Esophagus squamous epithelium (tissue), 5 donors: ENCODE measurements at places on chromosomes 16 and 17.

DNA sequence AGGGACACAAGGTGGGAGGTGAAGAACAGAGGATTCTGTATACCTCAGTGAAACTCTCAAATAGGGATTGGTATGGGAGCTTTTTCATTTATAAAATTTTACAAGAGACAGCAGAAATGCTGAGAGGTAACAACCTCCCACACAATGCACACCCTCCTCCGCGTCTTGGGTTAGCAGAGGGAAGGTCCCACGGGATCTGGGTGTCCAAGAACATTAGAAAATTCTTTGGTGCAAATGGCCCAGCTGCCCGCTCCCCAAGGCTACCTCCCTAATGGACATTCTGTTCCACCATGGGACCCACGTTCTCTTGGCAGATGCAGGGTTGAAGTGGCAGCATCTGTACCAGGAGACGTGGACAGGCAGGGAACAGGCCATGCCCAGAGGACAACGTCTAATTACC, 22.5 kb downstream of the GPR139 start:
- DNase-seq, result no peak

DNA sequence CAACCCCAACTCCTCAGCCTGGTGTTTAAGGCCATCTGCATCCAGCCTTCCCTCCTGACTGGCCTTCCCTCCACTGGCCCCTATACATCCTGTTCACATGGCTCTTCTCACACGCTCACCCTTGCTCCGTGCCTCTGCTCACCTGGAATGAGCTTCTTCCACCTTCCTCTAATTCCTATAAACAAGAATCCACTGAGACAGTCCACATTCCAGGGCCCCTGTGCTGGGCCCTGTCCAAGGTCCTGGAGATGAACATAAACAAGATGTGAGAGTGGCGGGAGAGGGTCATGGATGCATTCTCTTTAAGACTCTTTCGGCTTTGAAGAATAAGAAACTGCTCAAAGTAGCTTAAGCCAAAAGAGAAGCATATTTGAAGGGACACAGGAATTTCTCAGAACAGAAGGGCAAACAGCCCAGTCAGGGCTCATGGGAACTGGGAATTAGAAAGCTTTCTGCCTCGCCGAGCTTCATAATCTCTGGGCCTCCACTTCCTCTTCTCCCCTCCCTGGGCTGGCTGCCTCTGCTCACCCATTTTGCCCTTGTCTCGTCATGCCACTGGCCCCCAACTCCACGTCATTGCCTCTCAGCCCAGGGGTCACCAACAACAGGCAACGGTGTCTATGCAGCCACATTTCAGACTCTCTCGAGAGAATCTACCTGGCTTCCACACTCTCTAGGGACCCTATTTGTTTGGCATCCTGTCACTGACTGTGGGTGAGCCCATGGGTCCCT, 13.5 kb downstream of the SPPL2C start:
- no peak for DNase-seq

GRCh38 chr16:56478281-56479049, 27.1 kb downstream of the OGFOD1 start:
- DNase-seq, result no peak

DNA sequence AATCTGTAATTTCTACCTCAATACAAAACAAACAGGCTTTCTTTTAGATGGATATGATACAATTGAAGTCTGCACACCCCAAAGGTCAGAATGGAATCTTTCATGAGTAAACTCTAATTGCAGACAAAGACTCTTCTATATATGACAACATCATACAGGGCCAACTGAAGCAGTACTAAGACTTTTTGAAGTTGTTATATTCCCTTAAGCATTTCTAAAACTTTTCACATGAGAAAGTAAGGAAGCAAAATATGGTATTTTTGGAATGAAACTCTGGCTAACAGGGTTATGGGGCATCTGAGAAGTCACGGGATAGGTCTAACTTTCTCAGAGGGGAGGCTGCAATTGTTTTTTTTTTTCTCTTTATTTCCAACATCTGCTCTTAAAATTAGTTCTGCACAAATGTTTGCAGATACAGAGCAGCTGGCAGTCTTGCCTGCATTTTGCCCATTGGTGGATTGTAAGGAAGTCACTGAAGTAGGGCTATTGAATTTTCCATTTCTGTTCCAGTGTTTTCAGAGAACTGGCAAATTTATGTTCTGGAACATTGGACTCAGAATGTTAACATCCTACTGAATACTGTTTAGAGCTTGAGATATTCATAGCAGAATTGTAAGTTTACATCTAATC, 59.1 kb downstream of the SSH2 start:
- DNase-seq, result no peak

- no peak for DNase-seq
Measured at GRCh38 chr17:74604200-74604599, 12.1 kb upstream of the CD300LD start.

- no peak for DNase-seq
Measured at GRCh38 chr17:73882590-73882989, 238.3 kb upstream of the SDK2 start.

DNA sequence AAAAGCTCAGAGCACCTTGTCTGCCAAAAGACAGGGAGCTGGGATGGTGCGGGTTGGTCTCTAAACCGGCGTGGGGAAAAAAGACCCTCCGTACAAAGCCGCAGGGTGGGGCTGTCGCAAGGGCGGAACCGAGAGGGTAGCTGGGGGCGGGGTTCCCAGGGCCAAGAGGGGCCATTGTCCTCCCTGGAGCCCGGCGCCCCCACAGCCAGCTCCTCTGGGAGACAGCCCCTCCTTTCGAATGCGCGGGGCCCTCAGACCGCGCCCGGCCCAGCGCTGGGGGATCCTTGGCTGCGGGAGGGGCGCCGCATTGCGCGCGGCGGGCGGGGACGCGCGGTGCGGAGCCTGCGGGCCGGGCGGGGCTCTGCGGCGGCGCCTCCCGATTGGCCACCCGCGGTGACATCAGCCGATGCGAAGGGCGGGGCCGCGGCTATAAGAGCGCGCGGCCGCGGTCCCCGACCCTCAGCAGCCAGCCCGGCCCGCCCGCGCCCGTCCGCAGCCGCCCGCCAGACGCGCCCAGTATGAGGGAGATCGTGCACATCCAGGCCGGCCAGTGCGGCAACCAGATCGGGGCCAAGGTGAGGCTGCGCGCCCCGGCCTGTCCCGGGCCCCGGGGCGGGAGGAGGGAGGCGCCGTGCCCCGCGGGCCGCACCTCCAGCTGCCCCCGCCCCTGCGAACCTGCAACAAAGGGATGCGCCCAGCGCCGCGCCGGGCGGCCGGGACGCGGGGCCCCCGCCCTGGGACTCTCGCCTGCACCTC, at the start of gene TUBB3:
Gene TUBB3, plus strand, starts transcription at position 459 of the 756 bp plus-strand sequence. Its CDS starts 60 bp downstream, at position 519.
- no peak for DNase-seq

DNA sequence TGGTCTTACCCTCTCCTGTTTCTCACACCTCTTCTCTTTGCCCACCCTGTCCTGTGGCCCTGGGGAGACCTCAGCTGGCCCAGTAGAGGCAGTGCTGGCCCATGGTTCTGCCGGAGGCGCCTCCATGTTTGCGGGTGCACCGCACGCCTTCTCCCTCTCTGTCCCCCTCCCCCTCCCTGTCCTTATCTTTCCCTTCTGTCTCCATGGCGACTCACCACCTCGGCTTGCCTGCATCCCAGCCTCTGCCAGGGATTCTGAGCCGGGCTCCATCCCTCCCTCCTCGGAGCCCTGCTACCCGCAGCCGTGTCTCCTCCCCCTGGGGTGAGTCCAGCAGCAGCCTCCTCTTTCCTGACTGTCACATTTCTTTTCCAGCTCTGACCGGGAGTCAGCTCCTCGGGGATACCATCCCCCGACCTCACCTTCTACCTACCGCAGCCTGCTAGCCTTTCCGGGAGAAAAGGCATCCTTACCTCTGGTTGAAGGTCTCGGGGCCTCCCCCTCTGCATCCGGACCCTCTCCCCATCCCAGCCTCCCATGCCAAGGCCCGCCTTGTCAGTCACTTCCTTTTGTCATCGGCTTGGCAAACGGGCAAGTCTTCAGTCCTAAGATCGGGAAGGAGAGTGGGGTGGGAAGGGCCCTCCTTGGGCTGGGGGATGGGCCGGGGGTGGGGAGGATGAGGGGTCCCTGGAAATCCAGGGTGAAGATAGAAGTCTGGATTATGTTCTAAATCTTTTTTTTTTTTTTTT, at the start of gene RNF112:
Gene RNF112, plus strand, starts transcription at position 358 of the 746 bp plus-strand sequence. Its CDS starts 177 bp downstream, at position 535.
- no peak for DNase-seq

GRCh38 chr16:84714028-84714427, 14.2 kb downstream of the USP10 start:
- DNase-seq, result no peak
